ENCODE measurements at places on chromosomes 4 and X. TPM values are rescaled to one million over a fixed set of nuclear protein-coding genes. Genes with fewer than 3 reads are reported as not detected.

The ARHGEF9 gene
- 29.4 TPM for polyA plus RNA-seq

The AFM gene
- polyA plus RNA-seq: not detected

The SLC16A2 gene
- polyA plus RNA-seq: 28.7 TPM

The GPR101 gene
- not detected for polyA plus RNA-seq

The PFKFB1 gene
- 0.55 TPM for polyA plus RNA-seq

The HTR2C gene
- 0.48 TPM for polyA plus RNA-seq

The SMAD1 gene
- 53.6 TPM for polyA plus RNA-seq

The C4orf50 gene
- 0.01 TPM for polyA plus RNA-seq

DNA sequence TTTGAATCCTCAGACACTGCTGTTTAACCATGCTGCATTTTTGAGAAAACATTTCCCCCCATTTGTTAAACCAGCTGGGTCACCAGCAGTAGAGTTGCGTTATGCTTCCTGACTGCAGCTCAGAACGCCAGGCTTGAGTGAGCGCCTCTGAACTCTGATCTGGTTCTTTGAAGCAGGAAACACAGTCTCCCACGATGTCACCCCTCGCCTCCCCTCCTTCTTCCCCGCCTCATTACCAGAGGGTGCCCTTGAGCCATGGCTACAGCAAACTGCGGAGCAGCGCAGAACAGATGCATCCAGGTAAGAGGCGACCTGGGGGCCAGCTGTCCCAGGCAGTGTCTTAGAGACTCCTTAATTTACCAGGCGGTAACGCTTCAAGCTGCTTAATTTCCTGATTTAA lies 78.4 kb downstream of the REPS2 start:
- DNase-seq: no peak

- DNase-seq: no peak
Observed at GRCh38 chrX:129876771-129877305, 29.1 kb upstream of the UTP14A start.

- no peak for DNase-seq
Observed at GRCh38 chr4:102715057-102715456, 45.7 kb downstream of the MANBA start.

GRCh38 chr4:1991087-1991486 lies 17.7 kb downstream of the NELFA start:
- no peak for DNase-seq

DNA sequence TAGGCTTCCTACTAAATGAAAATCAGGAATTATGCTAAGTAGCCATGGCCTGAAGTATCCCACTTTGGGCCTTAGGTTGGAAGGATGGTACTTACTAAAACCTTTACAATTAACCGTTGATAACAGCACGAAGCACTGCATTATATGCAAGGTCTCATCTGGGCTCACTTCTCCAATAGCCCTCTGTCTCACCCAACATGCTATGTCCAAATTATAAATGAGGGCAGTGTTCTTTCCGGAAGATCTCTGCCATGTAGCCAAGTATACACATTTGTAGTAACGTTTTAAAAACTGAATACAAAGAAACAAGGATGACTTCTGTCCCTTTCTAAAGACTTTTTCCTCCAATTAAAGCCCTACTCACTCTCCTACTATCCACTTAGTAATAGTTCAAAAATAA lies 51.6 kb downstream of the SCFD2 start:
- no peak for DNase-seq

DNA sequence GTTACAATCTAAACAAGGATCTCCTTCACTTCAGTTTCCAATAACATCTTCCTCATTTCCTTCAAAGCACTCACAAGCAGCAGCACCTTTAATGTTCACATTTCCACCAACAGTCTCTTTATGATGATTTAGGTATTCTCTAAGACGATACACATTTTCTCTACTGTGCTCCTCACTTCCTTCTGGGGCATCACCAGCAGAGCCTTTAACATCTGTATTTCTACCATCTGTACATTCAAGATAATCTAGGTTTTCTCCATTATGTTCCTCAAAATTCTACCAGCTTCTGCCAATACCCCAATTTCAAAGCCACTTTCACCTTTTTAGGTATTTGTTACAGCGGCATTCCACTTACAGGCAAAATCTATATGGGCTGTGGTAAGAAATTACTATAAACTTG lies 80.6 kb downstream of the FBXW7 start:
- DNase-seq: no peak

- no peak for DNase-seq
Observed at GRCh38 chrX:78314561-78314960, 12.8 kb downstream of the CYSLTR1 start.

DNA sequence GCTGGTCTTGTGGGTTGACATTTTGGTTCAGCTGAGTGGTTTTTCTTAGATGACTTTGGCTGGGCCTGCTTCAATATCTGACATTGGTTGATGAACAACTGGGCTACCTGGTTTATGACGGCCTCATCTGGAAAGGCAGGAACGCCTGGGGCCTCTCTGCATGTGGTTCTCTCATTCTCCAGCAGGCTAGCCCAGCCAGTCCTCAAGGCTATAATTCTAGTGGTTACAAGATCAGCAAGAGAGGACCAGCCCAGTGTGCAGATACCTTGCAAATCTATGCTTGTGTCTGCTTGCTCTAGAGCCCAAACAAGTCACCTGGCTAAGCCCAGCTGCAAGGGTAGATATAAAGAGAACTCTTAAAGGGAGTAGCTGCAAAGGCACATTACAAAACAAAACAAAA lies 214.2 kb upstream of the PUDP start:
- DNase-seq: no peak

- no peak for DNase-seq
Observed at GRCh38 chr4:122758033-122758432, 25.5 kb downstream of the BBS12 start.

- peak; percentile 25 for DNase-seq
Observed at GRCh38 chr4:75673959-75674328, 733 bp upstream of the G3BP2 start.

- peak; percentile 21 for DNase-seq
Observed at GRCh38 chrX:17674601-17675000, 62.7 kb upstream of the SCML1 start.

- DNase-seq: no peak
Observed at GRCh38 chr4:54082168-54082567, 17.8 kb upstream of the CHIC2 start.

- no peak for DNase-seq
Observed at GRCh38 chrX:73963682-73964081, 340.3 kb upstream of the ZCCHC13 start.

DNA sequence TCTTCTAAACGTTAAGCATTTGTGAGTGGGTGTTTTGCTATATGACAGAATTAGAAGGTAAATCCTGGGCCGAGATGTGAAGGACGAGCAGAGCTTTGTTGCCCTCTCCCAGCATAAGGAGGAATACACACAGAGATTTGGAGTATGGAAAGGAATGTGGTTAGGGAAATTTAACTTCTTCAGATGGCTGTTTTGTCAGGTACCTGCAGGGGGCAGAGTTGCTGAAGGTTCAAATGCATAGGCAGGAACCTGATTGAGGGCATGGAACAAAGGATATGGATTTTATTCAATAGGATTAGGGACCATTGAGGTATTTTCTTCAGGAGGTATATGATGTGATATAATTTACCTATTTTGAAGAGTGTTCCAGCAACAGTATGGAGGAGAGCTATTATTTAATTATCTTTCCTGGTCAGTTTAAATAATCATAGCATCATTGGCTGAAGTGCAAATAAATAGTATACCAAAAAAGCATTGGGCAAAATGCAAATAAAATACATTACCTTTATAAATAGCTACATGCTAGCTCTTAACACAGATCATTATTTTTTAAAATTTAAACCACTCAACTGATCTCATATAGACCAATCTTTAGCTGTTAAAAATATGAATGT lies 143.6 kb downstream of the SLIT2 start:
- no peak for DNase-seq

GRCh38 chr4:174581901-174582300 lies 59.6 kb upstream of the HPGD start:
- no peak for DNase-seq

DNA sequence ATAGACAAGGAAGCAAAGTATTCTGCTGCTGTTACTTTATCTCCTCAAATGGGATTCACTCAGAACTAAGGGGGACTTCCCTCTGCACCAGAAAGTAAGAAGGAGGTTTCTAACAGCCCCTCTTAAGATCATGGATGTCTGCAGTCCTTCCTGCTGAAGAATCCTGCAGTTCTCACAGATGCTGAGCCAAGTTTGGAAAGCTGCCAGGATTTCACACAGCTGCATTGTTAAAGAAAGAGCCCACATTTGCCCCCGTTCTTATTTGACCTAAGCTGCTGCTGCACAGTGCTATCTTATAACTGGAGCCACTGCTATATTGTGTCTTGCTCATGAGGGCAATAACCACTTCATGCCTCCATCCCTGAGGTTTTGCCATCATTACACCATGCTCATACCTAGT lies 81.1 kb downstream of the FAAH2 start:
- no peak for DNase-seq

DNA sequence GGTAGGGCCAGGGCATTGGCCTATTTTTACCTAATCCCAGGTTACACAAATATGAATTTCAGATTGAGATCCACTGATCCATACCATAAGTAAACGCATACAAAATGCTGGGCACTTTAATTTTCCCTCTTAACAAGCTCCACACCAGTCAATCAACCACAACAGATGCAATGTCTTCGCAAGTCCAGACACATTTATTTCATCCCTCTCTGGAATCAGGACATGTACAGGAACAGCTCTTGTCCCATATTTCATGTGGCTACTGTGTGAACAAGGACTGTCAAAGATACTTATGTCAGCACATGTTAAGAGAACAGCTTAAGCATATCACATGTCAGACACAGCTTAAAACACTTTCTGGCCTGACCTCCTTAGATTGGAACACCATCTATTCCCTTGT lies 145.9 kb downstream of the PPP3CA start:
- DNase-seq: no peak

GRCh38 chr4:5933116-5933515 lies 40.2 kb upstream of the CRMP1 start:
- DNase-seq: no peak

Measured in right lung (tissue), 10 donors.